NCI-H526 treated with DMSO at 0.1 percent for 48 hours (cell line): ENCODE measurements at places on chromosomes 2 and 18.
A peak's percentile ranks its signal among the peaks of the same experiment; 100 is the strongest.

DNA sequence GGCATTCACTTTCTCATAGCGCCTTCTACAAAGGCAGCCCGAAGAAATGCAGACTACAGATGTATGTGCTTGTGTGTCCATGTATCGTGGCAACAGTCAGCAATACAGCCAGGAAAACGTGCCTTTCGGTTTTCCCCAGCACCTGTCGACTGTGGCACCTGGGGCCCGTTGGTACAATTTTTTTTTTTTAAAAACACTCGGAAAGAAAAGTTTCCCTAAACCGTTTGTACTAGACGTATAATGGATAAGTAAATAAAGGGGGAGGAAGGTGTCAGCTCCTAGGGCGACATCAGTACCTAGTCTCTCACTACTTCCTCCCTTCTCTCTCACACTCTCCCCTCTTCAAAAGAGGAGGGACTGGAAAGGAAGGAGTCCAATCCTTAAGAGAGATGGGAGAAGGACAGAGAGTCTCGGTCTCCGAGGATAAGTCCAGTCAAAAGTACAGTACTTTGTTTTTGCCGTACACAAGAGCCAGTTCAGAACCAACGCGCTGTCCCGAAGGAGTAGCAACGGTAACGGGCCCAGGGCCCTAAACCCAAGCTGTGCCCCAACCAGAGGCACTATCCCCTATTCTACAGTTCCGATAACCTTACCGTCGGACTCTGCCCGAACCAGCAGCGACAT is 759 bp downstream of the PPP4R3B start:
- DNase-seq: peak; percentile 59

DNA sequence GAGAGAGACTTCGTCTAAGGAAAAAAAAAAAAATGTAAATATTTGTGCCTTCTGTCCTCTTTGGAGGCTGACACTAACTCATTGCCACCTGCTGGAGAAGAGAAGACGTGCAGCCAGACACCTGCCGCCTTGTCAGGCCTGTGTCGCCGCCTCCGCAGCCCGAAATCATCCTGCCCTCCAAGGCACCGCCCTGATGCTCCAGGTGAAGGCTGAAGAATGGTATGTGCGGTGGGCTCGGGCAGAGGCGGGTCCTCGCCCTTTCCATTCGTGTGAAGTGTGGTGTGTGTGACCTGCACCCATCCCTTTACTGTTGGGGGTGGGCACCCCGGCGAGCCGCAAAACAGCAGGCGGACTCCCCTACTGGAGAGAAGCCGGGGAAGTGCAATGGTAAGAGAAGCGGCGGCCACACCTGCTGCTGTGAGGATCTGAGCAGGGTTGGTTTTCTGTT is 60.4 kb downstream of the FAM161A start:
- peak; percentile 73 for DNase-seq

DNA sequence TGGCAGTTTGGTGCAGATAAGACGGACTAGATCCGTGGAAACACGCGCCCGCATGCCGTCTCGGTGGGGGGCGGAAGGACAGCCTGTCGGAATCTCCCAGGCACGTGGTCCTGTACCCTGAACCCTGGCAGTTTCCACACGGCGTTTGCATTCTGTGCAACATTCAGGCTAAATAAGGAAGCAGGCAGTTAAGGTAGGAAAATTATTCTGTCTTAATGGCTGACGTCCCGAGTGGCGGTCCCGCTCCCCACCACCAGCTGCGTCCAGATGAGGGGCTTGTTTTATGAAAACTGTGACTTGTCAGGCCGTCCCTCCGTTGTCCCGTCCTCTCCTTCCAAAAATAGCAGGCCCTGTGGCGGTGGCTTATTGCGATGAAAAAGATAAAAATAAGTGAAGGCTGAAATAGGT is 120.2 kb downstream of the NFATC1 start:
- DNase-seq: no peak

- DNase-seq: no peak
Observed at GRCh38 chr2:20624156-20624883, 26.6 kb downstream of the HS1BP3 start.

- DNase-seq: no peak
Observed at GRCh38 chr18:9866627-9867026, 19.1 kb upstream of the TXNDC2 start.

DNA sequence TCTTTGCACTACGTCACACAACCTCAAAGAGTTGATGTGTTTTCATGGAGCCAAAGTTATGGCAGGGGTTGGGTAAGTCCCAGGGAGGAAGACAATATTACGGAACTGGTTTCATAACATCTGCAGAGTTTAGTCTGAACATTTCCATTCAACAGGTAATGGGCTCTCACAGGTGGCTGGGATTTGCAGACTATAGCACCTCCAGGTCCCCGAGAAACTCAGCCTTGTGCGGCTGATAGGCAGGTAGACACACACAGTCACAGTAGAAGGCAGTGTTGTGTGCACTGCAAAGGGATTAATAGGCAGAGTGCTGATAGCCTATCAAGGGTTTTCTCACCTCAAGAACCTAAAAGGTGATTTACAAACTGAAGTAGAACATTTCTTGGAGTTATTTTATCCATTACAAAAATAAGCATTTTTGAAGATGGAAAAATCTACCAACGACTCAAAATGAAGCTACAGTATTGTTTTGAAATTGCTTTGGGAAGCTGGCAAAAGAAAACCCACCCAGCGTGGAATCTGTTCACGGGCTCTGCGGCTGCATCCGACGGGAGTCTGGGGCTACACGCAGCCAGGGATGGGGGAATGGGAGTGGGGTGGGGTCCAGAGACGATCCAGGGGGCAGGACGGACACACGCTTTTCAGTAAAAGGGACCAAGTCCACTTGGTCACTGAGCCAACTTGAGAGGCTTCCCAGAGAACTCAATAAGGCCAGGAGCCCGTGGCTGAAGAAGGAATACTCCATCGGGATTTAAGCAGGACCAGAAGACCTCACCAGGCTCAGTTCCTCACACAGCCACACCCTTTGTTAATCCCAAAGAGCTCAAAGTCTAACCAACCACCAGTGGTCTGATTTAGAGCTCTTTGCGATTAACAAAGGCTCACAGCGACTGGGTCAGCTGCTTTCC is 82.9 kb downstream of the CHRNA1 start:
- DNase-seq: no peak

GRCh38 chr18:24585996-24586566 is 125.6 kb downstream of the HRH4 start:
- no peak for DNase-seq

- DNase-seq: no peak
Observed at GRCh38 chr2:176239031-176239430, 30.2 kb upstream of the MTX2 start.

DNA sequence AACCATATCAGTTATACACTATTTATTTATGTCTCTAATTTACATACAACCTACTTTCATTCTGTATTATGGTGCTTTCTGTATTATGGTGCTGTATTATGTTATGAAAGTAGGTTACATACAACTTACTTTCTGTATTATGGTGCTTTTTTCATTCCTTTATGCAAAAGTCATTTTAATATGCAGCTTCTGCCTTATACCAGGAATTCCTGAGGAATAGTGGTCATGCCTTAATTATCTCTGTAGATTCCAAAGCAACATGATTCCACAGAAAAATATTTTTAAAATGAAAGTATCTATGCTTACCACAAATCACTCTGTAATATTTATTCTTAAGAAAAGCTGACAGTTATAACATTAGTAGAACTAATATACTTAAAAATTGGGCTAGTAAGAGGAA is 922.0 kb upstream of the NRXN1 start:
- no peak for DNase-seq

- DNase-seq: no peak
Observed at GRCh38 chr18:43634994-43635393, 357.7 kb upstream of the SYT4 start.

- DNase-seq: no peak
Observed at GRCh38 chr2:167551416-167551815, 663.1 kb downstream of the XIRP2 start.

- DNase-seq: no peak
Observed at GRCh38 chr2:6181525-6181924, 489.3 kb downstream of the SOX11 start.

GRCh38 chr2:129165006-129165405 is 814.5 kb upstream of the RAB6C start:
- no peak for DNase-seq

DNA sequence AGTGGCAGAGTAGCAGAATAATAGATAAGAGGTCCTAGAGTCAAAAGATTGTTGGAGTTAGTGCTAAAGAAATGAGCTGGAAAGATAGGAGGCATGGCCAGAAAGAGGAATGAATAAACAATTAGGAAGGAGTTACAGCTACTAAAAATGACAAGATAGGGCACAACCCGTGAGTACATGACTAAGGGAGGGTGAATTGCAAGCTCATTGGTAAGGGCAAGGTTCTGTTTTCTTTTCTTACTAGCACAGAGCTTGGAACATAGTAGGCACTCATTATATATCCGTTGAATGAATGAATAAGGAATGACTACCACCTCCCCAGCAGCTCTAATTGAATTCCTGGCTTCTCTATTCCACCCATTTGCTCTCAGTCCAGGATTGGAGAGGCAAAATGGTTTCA is 5.7 kb upstream of the MARCO start:
- no peak for DNase-seq

DNA sequence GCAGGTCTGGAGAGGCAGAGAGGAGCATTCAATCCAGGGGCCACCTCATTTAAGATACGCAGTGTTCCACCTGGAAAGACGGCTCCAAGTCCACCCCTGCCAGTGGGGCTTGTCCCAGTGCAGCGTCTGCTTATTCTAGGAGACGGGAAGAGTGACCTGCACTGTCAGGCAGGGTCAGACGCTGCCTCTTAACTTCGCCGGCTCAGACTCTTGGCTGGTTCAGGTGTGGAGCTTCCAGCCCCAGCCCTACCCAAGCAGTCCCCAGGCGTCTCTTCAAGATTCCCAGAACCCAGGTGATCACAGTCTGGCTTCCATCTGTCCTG is 208.5 kb downstream of the TFCP2L1 start:
- no peak for DNase-seq
